ENCODE measurements at places on chromosomes 3 and 15.

GRCh38 chr15:90008607-90009006, 7.5 kb downstream of the ZNF710 start:
- DNase-seq = no peak

GRCh38 chr3:32495609-32496008, 7.0 kb downstream of the CMTM6 start:
- no peak for DNase-seq

GRCh38 chr3:179526989-179527391, 35.7 kb upstream of the ACTL6A start:
- DNase-seq = no peak

DNA sequence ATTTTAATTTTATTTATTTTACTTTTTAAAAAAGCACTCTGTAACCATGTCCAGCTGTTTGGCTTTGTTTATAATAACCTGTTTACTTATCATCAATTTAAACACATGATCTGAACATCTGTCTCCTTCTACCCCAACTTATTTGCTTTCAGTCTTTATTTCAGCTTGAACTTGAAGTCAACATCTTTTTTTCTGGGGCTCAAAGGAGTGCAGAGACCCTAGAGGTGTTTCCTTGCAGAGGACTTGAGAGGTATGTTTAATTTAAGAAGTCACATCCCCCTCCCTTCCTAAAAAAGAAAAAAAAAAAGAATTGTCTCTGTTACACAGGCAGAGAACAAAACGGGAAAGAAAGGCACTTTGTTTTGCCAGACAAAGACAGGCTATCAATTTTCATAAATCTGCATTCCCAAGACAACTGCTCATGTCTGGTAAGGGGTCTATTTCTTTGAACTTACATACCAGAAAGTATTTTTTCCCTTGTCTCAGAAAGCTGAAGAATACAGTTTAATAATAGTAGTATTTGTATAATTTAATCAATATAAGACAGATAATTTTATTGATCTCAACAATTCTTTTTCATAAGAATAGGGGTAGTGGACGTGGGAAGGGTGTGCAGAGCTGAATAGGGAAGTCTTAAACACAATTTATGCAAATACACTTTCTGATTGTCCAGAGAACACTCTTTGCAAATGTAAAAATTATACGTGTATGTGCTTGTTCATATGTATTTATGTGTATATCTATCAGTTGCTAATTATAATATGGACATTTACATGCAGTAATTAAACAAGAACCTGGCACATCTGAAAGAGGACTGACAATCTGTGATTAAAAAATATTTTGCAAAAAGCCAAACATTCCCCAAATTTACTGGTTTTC, 109.7 kb upstream of the PDZRN3 start:
- no peak for DNase-seq

- DNase-seq = no peak
Measured at GRCh38 chr15:97791824-97792792, 168.4 kb upstream of the ARRDC4 start.

DNA sequence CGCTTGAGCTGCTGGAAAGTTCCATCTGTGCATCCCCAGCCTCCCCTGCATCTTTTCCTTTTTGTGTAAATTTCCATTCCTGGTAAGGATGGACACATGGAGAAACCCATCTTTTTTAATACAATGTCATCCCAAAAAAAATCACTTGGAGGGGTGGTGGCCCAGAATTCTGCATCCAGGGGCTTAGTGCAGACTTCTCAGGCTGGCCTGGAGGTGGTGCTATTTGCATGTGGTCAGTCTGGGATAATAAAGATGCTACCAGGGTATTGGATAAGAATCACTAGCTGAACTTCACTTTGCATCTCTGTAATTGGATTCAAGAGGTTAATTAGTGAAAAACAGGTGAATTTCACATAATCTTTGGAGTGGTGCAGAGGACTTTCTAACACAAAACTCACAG, 1.8 kb upstream of the ZSCAN2 start:
- DNase-seq = no peak

DNA sequence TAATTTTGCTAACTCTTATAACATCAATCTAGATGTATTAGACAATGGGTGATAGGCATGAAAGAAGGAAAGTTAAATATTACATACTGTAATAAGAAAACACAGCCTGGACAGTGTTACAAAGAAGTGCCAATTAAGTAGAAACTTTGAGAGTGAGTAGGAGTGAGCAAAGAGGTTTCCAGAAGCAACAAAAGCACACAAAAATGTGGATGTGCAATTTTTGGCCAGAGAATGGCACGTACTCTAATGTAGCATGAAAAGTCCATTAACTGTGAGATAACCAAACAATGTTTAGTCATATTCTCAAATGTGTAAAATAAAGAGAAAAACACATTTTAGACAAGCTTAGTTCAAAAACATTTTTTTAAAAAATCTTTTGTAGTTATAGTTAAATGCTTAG, 567.3 kb downstream of the ROBO1 start:
- DNase-seq = no peak

DNA sequence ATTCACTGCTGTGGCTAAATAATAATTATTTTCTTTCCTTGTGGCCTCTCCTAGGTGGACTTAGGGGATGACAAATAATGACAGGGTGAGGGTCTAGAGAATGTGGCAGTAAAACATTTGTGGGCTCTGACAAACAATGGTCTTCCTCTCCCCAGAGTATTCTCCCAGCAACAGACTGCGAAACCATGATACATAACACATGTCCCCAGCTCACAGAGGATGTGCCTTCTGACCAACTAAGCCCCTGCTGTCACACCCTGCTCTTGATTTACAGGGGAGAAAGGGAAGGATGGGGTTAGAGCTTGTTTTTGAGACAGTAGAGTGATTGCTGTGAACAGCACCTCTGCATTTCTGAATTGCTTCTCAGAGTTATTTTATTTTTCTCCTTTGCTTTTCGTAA, 116.6 kb upstream of the CTDSPL start:
- DNase-seq = no peak

- DNase-seq = no peak
Measured at GRCh38 chr3:125624341-125624740, 29.0 kb upstream of the OSBPL11 start.

- DNase-seq = no peak
Measured at GRCh38 chr15:95296643-95297042, 1033.9 kb upstream of the NR2F2 start.

DNA sequence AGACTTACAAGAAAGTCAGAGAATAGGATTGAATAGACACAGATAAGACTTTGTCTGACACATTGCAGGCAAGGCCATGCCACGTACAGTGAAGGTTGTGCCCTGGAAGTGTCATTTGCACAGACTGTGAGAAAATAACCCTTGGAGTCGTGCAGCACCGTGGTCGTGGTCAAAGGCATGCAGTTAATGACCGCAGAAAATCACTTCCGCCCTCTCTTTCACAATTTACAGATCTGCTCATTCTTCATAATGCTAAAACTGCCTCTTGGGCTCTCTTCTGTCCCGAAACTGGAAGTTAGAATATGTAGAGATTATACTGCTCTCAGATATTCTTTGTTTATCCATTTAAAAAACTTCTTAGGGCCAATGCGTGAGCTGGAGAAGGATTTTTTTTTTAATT, 73.2 kb upstream of the CTXND1 start:
- DNase-seq = no peak

GRCh38 chr15:57708047-57708446, 1.5 kb downstream of the POLR2M start:
- DNase-seq = no peak

- no peak for DNase-seq
Measured at GRCh38 chr3:194328053-194328657, 23.0 kb downstream of the CPN2 start.

- DNase-seq = no peak
Measured at GRCh38 chr15:89384176-89384604, 49.6 kb upstream of the POLG start.

DNA sequence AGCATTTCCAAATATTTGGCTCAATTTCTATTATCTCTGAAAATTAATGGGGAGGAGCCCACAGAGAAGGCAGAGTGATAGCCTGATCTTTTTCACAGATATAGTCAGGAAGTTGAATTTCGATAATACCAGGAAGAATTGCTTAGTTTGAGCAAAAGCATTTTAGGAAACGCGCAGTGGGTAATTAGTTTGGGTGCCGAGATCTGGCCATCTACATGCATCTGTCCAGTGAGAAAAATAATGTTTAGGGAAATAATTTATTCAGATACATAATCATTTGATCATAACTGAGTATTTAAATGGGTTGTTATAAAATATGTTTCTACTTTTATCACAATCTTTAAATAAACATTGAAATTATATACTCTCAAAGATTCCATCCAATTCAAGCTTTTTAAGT, 653.9 kb downstream of the RBMS3 start:
- DNase-seq = no peak

DNA sequence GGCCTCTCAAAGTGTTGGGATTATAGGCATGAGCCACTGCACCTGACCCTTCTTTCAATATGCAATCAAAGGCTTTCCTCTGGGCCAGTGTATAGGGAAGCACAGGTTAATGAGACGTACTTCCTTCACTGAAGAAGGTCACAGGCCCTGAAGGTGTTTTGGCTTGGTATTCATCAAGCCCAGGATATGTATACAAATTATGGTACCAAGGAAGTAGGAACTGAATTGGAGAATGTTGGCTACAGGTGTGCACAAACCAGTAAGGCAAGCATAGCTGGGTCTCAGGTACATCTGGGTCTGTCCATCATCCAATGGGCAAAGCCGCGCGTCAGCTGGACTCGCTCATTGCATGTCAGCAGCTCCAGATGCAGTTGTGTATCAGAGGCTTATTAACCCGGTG, 237.9 kb downstream of the ADAMTS17 start:
- no peak for DNase-seq

DNA sequence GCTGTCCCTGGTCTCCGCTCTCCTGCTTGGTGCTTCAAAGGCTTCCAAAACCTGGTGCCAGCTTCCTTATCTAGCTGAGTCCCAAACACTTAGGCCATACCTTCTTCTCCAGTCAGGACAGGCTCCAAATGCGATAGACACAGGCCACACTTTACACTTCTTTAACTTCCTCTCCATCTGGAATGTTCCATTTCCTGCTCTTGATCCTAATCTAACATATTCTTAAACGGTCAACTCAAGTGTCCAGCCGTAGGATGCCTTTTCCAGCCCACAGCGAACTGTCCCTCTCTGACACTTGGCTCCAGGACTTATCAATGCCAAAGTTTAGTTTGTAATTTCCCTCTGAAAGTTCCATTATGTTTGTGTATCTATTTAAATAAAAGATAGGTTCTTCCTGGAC, 19.2 kb upstream of the PLA2G4F start:
- no peak for DNase-seq

DNA sequence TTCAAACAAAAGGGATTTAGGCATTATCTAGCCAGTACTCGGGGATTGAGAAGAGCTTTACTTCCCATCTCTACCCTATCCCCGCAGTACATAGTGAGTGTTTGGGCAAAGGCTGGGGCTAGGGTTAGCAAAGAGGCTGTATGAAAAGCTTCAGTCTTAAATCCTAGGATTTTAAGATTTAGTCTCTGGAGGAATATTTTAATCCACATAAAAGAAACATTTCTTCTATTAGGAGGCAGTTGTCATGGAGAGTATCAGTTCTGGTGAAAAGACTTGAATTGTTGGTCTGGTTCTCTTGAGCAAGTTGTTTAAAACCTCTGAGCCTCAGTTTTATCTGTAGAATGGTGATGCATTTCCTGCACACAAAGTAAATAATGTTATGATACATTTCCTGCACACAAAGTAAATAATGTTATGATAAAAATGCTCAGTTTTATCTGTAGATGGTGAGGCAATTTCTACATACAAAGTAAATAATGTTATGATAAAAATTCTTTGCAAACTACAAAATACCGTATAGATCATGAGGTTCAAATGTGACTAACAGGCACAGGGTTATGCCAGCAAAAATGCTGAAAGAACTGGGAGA, 53.9 kb upstream of the ZBED2 start:
- no peak for DNase-seq

DNA sequence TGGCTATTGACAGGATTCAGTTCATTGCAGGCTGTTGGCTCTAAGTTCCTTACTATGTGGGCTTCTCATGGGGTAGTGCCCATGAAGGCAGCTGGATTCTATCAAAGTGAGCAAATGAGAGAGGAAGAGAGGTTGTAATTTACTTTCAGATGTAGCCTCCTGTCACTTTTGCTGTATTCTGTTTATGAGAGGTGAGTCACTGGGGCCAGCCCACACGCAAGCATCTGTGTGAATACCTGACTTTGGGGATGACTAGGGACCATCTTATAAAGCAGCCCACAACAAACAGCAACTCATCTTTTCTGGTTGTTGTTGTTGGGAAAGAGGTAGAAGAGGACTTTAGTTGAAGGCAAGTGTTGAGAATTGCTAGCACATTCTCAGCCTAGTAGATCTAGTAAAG, 506.3 kb upstream of the GRM7 start:
- DNase-seq = no peak
